ENCODE measurements at places on chromosomes 6 and 20.

DNA sequence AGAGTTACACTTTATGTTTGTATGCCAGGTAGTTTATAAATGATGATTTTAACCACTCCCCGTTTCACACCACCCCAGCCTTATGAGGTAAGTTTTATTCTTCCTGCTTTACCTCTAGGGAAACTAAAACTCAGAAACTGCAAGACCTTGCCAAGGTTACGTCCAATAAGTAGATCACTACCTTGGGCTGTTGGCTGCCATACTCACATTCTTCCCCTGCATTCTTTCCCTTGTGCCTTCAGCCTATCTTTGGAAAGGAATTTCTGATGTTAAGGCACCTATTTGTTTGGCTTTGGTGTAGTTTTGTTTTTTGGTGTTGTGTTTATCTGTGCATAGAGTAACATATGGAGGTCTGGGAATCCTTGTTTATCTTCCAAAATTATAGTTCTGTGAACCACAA lies 122.1 kb downstream of the UST start:
- DNase-seq = no peak

GRCh38 chr6:74979065-74979766 lies 226.6 kb downstream of the COL12A1 start:
- no peak for DNase-seq

DNA sequence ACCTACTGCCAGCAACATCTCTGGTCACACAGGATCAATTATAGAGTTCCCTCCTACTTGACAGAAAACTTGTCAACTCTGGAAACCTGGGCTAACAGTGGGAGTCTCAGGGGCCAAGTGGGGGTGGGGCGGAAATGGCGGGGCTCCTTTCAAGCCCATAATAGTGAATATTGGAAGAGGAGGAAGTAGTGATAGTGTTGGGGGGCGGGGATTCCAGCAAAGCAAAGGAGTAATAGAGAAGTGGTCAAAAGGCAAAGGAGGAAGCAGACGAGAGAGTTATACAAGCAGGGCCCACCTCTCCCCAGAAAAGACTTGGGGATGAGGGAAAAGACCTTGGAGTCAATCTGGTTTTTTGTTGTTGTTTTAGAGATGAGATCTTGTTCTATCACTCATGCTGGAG lies 2.1 kb downstream of the DEF6 start:
- no peak for DNase-seq

- DNase-seq = no peak
These were observed 11.0 kb downstream of the PANK2 start for GRCh38 chr20:3900187-3900604.

DNA sequence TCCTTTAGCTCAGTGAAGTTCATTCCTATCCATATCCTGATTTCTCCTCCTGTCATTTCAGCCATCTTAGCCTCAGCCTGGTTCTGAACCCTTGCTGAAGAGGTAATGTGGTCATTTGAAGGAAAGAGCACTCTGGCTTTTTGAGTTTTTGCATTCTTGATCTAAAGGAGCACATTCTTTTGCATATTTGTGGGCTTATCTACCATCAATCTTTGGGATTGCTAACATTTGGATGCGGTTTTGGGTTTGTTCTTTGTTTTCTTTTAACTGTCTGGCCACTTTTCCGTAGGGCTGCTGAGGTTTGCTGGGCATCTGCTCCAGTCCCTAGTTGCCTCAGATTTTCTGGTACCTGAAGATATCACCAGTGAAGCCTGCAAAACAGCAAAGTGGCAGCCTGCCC lies 238.3 kb downstream of the EPM2A start:
- DNase-seq = no peak

GRCh38 chr20:47354714-47355488 lies 1.6 kb downstream of the ZMYND8 start:
- no peak for DNase-seq

DNA sequence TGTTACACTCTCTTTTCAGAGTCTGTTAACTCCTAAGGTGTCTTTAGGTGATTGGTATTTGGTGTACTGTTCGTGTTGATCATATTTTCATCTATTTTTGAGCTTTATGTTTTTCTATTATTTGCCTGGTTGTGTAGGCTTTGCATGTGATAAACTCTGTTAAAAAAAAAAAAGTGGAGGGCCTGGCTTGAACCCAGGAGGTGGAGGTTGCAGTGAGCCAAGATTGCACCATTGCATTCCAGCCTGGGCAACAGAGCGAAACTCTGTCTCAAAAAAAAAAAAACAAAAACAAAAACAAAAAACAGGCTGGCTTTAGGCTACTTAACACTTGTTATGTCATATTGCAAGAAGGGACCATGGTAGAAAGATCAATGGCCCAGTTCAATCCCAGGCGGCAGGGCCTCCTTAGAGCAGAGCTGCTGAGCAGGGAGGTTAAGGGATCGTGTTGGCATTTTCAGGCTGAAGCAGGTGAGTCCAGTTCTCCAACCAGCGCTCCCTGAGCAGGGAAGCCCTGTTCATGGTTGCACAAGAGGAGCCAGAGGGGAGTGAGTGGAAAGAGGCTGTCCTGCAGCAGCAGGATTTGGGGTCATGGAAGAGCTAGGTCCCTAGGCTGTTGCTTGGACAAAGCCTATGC lies 8.5 kb downstream of the PYGB start:
- no peak for DNase-seq

DNA sequence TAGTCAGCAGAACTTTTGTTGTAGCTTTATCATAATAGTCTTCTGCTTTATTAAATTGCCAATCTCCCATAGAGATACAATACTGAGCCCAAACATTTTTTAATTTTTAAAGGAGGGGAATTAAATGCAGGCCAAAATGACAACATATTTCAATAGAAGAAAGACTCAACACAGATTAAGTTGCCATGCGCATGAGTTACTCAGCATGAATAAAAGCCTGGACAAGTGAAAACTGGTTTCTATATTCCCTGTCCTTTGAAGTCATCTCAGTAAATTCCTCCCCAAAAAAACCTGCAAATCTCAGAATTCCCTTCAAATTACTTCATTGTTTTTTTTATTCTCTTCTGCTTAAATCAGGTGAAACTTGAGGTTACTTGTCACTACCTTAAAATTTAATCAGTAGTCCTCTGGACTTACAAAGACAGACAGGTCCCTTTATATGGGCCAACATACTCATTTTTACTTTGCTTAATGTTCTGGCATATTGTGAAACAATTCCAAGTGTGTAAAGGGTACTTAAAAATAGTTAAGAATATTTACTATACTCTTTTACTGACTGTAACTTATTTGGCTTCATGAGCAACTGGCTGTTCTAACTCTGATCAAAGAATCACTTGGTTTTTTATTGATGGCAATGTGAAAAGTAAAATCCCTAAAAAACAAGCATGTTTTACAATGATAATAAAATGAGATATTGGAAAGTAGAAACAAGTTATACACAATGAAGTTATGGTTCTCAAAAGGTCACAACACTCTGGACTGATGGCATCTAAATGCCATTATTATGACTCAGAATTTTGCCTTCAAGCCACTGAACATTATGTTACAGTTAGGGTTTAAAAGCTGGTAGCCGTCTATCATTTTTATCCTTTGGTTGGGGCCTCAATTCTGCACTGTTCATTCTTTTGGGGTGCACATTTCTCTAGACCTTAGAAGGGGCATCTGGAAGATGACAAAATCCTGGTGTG lies 49.9 kb upstream of the COL21A1 start:
- DNase-seq = no peak

- DNase-seq = no peak
These were observed 108.0 kb downstream of the ADGRG6 start for GRCh38 chr6:142409794-142410193.

DNA sequence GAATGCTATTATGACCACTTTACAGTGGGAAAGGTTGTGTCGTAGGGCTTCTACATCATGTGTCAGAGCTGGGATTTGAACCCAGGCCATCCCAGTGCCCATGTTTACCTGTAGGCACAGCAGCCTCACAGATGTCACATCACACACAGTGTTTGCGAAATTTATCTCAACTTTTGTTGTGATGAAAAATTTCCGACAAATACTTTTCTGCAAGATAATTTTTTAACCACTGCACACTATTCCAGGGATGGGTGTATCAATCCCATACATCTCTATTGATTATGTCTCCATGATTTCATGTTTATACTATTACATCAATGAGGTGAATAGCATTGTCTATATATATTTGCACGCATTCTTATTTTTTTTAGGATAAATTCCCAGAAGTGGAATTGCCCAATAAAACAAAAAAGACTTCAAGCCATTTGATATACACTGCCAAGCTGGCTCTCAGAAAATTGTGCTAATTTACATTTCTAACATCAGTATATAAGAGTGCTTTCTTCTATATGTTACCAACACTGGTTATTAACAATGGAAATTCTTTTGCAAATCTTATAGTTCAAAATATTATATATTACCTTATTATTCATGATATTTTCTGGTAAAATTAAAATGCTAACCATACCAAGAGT lies 189.1 kb upstream of the ZNF217 start:
- DNase-seq = no peak

DNA sequence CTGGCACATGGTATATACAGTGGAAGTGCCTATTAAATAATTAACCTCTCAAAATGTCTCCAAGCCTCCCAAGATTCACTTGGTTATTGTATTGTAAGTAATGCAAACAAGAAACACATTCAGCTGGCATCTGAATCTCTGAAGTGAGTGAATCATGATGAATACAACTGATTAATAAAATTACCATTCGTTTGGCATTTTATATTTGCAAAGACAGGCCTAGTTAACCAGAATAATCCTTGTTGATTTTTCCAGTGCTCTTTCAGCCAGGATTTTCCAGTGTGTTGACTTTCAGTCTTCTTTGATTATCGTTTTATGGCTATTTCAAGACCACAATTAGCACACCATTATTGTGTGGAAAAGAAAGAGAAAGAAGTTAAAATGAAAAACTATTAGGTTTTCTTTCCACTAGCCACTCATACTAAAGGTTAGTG lies 20.3 kb downstream of the SLC22A2 start:
- DNase-seq = no peak

DNA sequence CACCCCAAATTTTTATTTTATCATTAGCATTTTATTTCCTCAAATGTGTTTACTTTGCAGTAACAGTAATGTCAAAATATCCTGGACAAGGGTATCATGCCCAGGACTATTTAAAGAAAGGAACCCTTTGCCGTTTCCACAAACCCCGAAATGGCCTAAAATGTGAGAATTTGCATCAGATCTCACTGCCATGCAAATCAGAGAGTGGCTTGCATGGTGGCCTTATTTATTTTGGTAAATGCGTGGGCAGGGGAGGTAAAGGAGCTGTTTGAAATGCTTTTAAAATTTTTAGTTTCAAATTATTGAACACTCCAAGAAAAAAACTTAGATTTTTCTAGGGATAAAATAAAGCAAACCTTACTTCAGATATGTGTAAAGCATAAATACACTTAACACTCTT lies 43.8 kb downstream of the ADAT2 start:
- DNase-seq = no peak
